Omental fat pad (tissue), 4 donors: ENCODE measurements at places on chromosomes 5 and 9.

GRCh38 chr5:111585946-111586345 is 73.6 kb upstream of the STARD4 start:
- DNase-seq = no peak

DNA sequence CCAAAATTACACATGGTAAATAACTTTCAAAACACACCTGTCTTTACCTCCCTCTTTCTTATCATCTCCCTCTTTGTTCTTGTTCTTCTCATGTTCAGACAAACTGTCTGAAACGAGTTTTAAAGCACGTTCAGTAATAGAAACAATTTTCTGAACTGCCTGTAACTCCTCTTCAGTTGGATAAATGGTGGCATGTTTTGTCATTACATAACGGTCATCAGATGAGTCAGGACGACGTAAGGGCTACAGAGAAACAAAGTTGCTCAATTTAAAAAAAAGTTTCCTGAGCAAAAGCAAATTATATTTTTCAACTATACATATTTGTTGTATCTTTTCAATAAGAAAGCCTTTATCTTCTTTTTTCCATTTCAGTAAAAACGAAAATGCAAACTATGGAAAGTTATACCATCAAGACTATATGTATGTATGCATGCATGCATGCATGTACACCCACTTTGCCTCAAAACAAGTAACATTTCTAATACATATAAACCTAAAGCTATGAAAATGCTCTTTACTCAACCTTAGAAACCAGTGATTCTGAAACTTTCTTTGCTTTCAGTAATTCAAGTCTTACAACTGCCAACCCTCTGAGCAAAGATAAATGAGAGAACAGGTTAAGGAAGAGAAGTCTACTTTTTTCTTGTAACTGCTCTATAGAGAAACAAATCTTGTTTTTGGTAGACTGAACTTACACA is 56.0 kb downstream of the ZFR start:
- no peak for DNase-seq

DNA sequence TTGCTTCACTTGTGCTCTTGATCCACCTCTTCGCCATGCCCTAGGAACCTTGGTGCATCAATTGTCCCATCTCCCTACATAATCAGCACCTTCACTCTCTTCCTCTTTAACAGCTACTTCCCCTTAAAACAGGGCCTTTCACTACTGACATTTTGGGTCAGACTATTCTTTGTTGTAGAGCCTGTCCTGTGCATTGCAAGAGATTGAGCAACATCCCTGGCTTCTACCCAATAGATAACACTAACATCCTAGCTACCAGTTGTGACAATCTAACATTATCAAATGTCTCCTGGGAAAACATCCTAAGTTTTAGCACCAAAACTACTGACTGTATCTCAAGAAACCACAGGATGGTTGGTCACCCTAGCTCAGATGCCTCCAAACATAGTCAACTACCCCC is 854.3 kb upstream of the DMAC1 start:
- DNase-seq = no peak

DNA sequence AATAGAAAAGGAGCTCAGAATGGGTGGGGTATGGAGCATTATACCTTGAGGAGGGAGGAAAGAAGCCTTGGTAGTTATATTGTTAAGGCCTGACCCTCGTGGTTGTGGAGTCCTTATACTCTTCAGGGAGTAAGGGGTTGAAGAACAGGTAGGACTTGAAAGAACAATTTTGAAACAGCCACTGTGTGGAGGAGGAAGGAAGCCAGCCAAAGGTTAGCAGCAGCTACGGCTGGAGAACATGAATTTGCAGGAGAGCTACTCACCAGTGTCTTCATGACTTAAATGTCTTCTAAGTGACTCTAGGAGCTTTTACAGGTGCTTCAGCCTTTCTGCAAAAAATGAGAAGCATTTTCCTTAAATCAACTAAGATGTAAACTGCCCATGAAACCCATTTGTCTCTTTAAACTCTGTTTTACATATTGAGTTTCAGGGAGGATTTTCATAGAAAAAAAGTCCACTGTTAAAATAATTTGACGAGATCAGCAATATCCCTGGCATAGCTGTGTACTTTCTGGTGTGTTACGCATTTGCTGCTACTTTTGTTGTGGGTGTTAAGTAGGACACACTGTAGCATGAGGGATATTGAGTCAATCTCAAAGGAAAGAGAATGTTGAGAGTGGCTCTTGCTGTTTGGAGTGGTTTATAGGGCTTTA is 110.6 kb upstream of the ELL2 start:
- DNase-seq = no peak

- no peak for DNase-seq
Observed at GRCh38 chr5:20055301-20055700, 67.3 kb upstream of the CDH18 start.

GRCh38 chr9:89984214-89984613 is 379.4 kb downstream of the GADD45G start:
- DNase-seq = no peak

- no peak for DNase-seq
Observed at GRCh38 chr5:132385326-132386105, 16.0 kb downstream of the SLC22A5 start.

DNA sequence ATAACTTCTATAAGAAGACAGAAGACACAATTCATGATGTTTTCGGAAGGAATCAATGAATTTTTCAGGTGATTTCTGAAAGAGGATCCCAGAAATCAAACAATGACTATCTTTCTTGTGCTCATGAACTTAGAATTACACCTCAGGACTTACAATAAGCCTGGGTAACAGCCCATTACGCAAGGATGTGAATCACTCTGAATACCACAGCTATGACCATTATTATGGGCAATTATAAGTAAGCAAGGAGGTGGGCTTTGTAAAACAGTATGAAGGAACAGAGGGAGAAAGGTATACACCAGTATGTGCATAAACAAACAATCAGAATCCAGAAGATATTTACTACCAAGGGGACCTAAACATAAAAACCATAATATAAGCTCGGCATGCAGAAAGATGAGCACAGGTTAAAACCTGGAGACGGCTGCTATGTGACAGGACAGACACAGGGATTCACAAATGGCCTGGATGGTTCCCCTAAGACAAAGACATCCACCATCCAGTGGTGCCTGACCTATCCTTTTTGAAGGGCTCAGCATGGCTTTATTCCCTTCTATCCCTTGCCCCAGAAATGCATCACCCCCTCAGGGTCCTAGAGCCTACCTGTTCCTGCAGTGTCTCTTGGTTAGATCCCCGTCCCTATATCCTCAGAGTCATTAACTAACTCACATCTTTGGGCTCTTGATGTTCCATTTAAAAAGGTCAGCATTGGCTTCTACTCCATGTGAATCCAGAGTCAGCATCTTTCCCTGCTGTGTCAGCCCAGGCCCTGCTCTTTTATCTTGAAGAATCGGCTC is 21.8 kb upstream of the PPP2CA start:
- no peak for DNase-seq

GRCh38 chr9:5715548-5716127 is 86.7 kb downstream of the RIC1 start:
- DNase-seq = no peak

- no peak for DNase-seq
Observed at GRCh38 chr9:121269642-121270254, 1.8 kb downstream of the GSN start.

DNA sequence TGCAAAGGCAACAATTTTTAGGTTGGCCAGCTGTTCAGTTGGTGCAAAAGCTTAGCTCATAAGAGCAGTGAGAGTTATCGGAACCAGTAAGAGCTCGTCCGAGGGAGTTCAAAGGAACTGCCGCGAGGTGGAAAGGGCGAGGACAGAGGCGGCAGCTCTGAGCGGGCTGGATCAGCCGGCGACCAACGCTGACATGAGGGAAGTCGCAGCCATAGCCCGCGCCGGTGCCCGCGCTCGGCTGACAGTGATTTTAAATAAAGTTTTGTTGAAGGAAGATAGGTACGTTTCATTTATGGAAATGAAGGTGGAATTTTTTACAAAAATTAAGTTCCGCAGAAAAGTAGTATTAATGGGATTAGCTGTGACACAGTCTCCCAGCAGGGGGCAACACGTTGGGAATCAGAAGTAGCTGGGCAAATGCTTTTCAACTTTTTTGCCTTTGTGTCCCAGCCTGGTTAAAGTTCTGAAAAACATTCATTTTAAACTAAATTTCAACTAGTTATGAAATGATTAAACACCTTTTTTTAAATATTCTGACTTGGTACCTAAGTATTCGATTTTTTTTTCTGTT is 43.2 kb downstream of the FBXO4 start:
- no peak for DNase-seq

- DNase-seq = no peak
Observed at GRCh38 chr5:159286420-159287035, 23.4 kb downstream of the UBLCP1 start.

DNA sequence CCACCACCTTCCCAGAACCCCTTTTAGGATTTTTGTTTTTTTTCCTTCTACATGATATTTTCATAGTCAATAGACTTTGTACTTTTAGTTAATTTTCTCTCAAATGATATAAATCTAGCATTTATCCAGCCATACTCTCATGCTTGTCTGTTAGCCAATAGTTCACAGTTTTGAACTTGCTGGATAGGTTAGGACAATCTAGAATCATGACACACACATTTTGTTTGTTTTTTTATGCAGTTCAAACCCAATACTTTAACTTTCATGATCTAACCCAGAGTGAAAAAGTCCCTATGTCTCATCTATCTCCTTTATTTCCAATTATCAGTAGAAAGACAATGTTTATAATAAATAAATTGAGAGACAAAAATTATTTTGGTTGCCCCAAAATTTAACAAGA is 509.7 kb upstream of the DMAC1 start:
- DNase-seq = no peak

- no peak for DNase-seq
Observed at GRCh38 chr5:142837081-142837725, 67.0 kb downstream of the ARHGAP26 start.

GRCh38 chr9:135990468-135991429 is 29.6 kb upstream of the UBAC1 start:
- no peak for DNase-seq

DNA sequence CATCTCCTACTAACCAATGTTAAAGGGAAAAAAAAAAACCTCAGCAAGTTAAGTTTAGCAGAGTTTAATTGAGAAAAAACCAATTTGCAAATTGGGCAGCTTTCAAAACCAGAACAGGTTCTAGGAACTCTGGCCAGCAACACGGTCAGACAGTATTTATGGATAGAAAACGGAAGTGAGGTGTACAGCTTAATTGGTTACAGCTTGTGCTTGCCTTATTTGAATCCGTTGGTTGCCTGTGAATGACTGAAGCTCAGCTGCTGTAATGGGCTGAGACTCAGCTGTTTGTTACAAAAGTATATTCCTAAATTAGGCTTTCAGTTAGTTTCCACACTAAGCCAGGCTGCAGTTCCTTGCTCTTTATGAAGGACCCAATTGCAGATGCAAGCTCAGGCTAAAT is 217.0 kb downstream of the SREK1 start:
- no peak for DNase-seq

DNA sequence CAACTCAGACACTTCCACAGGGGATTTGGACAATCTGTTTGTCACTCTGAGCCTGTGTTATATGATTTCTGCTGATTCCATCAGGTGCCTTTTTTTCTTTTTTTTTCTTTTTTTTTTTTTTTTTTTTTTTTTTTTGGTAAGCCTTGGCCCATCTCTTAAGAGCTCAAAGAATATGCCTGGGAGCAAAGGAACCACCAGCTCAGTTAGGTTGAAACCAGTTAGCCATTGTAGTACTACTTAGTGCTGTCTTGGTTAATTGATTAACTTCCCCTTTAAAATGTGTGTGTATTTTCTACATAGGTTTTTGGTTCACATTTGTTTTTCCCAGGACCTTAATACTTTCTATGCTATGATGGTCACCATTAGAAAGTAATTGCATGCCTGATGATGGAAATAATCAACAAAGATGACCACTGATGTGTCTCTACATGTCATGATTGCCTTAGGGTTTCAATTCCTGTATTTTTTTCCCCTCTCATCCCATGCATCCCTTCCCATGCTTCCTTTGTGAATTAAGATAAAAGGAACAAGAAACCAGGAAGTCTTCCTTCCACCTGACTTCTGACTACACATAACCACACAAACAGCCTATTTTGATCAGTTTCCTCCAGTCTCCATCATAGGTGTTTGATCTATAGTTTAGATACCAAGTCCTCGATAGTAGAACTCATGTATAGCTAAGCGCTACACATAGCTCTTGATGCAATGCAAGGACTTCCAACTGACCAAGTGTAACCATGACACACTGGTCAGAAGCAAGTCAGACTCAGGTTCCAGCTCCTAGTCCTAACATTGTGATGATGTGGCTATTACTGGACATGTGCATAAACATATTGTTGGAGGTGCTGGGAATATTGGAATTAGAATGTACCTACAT is 306.1 kb downstream of the EFNA5 start:
- DNase-seq = no peak

GRCh38 chr5:1409381-1410110 is 35.7 kb downstream of the SLC6A3 start:
- no peak for DNase-seq

- no peak for DNase-seq
Observed at GRCh38 chr9:12162181-12162815, 530.9 kb upstream of the TYRP1 start.

- no peak for DNase-seq
Observed at GRCh38 chr5:176776141-176776865, 34.1 kb upstream of the UNC5A start.

GRCh38 chr5:32018476-32019436 is 155.4 kb downstream of the GOLPH3 start:
- no peak for DNase-seq

- no peak for DNase-seq
Observed at GRCh38 chr9:7778851-7779600, 20.6 kb downstream of the DMAC1 start.

- no peak for DNase-seq
Observed at GRCh38 chr9:33637881-33638280, 113.8 kb downstream of the ANKRD18B start.

DNA sequence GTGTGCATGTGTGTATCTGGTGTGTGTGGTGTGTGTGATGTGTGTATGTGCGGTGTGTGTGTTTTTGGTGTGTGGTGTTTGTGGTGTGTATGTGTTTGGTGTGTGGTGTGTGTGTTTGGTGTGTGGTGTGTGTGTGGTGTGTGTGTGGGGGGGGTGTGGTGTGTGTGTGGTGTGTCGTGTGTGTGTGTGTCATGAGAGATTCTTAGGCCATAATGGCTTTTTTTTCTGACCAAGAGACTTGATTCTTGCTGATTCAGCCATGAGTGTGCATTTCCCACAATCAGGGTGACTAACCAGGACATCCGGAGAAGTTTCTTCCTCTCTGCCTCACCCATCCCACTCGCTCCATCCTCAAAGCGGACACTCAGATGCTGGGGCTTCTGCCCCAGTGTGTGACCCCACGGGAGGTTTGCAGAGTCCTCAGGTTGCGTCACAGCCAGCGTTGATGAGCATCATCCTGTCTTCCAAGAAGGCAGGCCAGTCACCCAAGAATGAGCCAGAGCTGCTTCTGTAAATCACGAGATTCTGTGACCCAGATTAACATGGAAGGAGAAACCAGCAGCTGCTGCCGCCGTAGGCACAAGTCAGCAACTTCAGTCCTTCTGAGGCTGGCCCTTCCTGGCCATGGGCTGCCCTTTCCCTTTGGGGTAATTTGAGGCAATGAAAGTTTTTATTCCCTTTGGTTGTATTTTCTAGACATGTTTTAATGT is 12.5 kb upstream of the CTSL start:
- DNase-seq = peak; percentile 75
